ENCODE measurements at places on chromosomes 12 and 14. TPM values are rescaled to one million over a fixed set of nuclear protein-coding genes. Genes with fewer than 3 reads are reported as not detected.

Gene CLEC4D
- total RNA-seq: not detected

Gene REP15
- total RNA-seq: 1.3 TPM

Gene SLC25A47
- not detected for total RNA-seq

Gene COX8C
- not detected for total RNA-seq

Gene BCL11B
- total RNA-seq: 0.28 TPM

Gene KLRC3
- total RNA-seq: not detected

Gene KRT83
- total RNA-seq: not detected

Gene SDR9C7
- total RNA-seq: not detected

Gene ADAMTS20
- 2.0 TPM for total RNA-seq

Gene PKP2
- total RNA-seq: 3.6 TPM

Gene GARIN6
- total RNA-seq: not detected

Gene TESPA1
- not detected for total RNA-seq

Gene BEGAIN
- total RNA-seq: 3.0 TPM

Gene GLTP
- 32.0 TPM for total RNA-seq

Gene FGF6
- total RNA-seq: not detected

Gene TMEM229B
- total RNA-seq: 5.9 TPM

Gene MUCL1
- total RNA-seq: not detected

Gene IAPP
- total RNA-seq: not detected

Gene TOMM20L
- 0.52 TPM for total RNA-seq

Gene SLC11A2
- 50.4 TPM for total RNA-seq

Gene AKAP5
- total RNA-seq: 1.3 TPM

Gene RND1
- 6.1 TPM for total RNA-seq

Gene RDH12
- total RNA-seq: not detected

Gene GDF3
- total RNA-seq: not detected

Gene RERG
- total RNA-seq: 0.61 TPM

Gene POMT2
- 46.8 TPM for total RNA-seq

Gene FOXN4
- 1.3 TPM for total RNA-seq

Gene CCND2
- 186 TPM for total RNA-seq

Gene CD163
- not detected for total RNA-seq

Gene SAV1
- 23.8 TPM for total RNA-seq

Gene RNASE2
- total RNA-seq: not detected

Gene SLC39A2
- 0.36 TPM for total RNA-seq

Gene KRT74
- not detected for total RNA-seq

Measured in neural crest cell (in vitro differentiated cells).